ENCODE measurements at places on chromosomes 13 and 19.

GRCh38 chr13:44713788-44714469, 137.8 kb upstream of the TSC22D1 start:
- DNase-seq: peak; percentile 82

- peak; percentile 92 for DNase-seq
Measured at GRCh38 chr19:14347999-14348889, 33.0 kb upstream of the ADGRE5 start.

DNA sequence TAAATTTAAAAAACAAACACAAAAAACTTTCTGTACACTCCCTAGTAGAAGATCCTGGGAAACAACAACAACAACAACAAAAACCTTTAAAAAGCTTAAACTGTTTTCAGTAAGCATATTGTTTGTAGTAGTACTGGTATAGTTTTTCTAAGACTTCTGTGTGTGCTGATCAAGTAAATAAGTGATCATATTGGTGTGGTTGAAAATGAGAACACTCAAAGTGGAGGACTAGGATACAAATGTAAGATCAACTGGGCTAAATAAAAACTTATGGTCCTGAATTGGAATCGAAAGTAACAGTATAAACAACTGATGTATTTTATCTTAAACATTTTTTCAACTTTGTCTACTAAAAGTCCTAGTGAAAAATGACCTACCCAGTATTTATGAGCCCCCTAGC, 135.5 kb downstream of the FOXO1 start:
- DNase-seq: no peak

DNA sequence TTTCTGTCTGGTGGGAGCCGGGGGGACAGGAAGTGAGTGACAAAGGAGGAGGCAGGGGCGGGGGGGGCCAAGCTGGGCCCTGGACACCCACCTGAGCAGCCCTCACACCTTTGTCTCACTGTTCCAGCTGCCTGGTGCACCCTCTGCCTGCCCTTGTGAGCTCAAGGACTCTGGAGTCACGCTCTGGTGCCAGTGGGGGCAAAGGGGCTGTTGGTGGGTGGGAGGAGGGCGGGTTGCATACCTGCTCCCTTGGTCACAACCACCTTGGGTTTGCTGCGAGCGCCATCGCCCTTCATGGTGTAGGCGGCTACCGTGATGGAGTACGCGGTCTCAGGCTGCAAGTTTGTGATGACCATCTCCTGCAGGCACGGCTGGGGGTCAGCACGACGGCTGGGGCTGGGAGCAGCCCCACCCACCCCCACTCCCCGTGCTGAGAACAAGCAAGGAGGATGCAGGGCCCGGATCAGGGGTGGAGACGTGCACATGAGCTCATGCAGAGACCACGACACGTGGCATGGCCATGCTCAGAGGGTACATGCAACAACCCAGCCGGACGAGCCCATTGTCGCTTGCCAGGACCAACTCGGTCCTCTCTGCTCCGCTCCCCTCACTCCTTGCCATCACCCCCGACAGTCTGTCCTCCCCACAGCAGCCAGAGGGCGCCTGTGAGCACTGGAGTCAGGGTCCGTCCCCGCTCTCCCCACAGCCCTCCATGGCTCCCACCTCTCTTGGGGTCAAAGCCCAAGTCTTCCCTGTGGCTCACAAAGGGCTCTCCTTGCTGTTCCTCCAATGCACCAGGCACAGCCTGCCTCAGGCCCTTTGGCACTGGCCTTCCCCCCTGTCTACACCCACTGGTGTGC, 114.9 kb downstream of the PTPRS start:
- no peak for DNase-seq

DNA sequence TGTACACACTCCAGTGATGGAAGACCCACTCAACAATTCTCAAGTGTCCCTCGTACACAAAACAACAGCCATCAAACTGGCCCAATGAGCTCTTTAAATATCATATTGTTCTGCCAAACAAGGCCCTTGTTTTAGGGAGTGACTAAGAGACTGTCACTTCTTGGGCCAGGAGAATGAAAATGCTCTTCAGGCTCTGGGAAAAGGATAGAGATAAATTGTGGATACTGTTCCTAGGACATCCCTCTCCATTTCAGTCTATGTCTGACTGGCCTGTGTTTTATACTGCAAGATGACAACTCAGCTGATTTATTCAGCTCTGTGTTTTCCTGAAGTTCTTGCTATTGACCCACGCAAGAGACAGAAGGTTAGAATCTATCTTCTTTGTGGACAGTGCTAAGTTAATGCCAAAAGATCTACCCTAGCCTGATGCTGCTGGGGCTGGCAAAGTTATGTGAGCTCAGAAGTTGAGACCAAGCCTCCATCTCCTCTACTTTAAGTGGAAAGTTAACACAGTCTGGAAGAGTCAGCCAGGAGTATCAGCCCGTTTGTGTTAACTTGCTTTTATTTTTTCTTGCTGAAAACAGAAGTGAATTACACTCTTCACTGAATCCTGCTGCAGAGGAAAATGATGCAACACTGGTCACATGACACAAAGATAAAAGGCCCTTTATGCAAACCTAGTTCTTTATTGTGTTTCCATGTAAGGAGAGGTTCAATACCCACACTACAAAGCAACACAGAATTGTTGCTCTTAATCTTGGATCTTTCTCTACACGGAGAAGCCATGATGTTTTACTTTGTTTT, 14.6 kb downstream of the FRY start:
- peak; percentile 26 for DNase-seq

GRCh38 chr19:5536337-5536894, 31.3 kb downstream of the TINCR start:
- peak; percentile 57 for DNase-seq

GRCh38 chr13:106635616-106636015, 67.7 kb upstream of the ARGLU1 start:
- DNase-seq: no peak

GRCh38 chr13:49042476-49042875, 66.8 kb downstream of the FNDC3A start:
- no peak for DNase-seq

- DNase-seq: no peak
Measured at GRCh38 chr13:85698256-85698655, 101.0 kb downstream of the SLITRK6 start.

DNA sequence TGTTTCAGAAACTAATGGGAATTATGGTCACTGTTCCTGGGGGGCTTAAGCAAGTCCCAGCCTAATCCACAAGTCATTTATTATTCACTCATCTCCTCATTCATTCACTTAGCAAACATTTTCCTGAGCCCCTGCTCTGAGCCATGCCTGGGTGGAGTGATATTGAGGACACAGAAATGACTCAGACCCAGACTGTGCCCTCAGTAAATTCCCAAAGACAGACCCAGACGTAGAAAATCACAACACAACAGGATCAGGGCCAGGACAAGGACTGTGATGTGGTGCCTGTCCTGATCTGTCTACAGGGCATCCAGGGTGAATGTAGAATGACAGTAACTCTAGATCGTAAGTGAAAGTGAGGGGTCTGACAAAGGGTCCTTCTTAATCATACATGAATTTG, 7.0 kb upstream of the SPACA6 start:
- no peak for DNase-seq

GRCh38 chr13:73960474-73960873, 173.7 kb downstream of the KLF12 start:
- no peak for DNase-seq

GRCh38 chr19:37362733-37363132, 8.2 kb upstream of the ZNF527 start:
- no peak for DNase-seq

- DNase-seq: no peak
Measured at GRCh38 chr19:47681936-47682335, 31.3 kb upstream of the EHD2 start.

- peak; percentile 47 for DNase-seq
Measured at GRCh38 chr13:30681843-30682242, 53.5 kb upstream of the ALOX5AP start.

DNA sequence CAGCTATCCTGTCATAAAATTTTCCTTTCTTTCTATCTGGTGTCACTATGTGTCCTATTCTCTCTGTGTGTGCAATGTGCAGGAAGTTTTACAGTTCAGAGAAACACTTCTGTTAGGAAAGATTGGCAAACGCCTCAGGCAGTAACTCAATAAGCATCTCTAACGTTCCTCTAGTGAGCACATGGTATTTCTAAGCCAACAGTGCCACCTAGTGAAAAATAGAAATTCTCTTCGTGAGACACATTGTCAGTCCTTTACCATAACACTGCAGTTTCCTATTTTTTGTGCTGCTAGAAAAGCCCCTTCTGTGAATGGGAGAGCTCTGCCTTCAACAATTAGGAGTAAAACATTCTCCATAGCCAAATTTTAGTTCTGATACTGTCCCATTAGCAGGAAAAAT, 50.7 kb downstream of the ZNF723 start:
- DNase-seq: no peak

- no peak for DNase-seq
Measured at GRCh38 chr13:92488249-92488852, 738.3 kb upstream of the GPC6 start.

GRCh38 chr19:35321291-35321690, 7.7 kb upstream of the CD22 start:
- no peak for DNase-seq

- peak; percentile 79 for DNase-seq
Measured at GRCh38 chr19:1455336-1456120, 5.6 kb downstream of the APC2 start.

- DNase-seq: no peak
Measured at GRCh38 chr13:103358255-103358932, 292.2 kb upstream of the SLC10A2 start.

DNA sequence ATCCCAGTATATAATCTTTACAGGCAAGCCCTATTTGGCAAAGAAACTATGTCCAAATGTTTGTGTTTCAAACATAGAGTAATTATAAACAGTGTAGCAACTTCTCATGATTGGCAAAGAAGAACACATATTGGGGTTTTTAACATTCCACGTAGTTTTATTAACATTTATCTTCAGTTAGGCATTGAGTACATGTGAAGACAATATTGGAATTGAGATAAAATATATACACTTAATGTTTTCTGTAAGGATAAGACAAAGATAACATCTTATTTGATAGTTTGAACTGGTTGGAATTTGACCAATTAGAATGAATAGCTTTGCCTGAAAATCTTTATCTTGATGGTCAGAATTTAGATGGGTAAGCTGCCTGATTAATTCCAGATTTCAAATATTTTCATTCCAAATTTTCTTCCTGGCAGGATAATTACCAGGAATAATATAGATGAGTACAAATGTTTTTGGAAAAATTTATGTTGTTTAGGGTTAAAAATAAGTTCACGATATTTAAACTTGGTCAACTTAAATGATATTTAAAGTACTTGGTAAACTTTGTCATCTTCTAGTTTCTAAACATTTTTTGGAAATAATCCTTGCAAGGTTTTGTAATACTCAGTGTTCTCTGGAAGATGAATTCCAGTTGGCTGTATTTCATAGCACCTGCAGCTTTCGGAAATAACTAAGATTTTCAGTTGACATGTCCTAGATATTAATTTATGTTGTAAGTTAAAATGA, 536.5 kb upstream of the SPRY2 start:
- DNase-seq: no peak

DNA sequence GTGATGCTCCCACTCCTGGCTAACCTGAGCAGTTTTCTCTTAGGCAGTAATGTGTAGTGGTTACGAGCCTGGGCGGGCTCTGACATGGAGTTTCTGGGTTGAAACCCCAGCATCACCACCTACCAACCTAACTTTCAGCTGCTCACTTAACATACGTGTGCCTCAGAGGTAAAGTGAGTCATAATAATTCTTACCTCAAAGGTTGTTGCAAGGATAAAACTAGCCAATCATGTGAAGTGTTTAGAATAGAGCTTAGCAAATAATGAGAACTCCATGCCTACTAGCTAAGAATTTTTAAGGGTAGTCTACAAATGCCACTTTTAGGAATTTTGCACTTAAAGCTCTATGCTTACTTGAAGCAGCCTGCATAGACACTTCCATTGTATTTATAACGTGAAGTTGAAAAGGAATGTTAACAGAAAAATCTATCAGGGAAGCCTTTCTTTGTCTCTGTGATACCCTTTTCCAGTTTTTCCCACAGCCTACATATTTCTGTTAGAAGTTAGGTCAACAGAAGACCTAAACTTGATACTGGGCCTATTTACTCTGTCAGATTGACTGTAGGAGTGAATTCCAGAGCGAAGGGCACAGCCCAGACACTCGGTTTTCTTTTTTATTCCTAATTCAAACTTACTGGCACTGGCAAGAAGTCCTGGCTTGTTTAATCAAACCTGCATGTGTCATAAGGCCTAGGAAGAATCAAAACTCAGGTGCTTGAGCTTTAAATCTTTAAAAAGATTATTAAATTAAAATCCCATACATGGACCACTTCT, 90.7 kb downstream of the FREM2 start:
- DNase-seq: no peak

GRCh38 chr13:20711301-20712044, 8.0 kb downstream of the IL17D start:
- DNase-seq: no peak

GRCh38 chr13:113820813-113821651, 42.8 kb downstream of the GAS6 start:
- peak; percentile 93 for DNase-seq

GRCh38 chr13:57345526-57345925, 178.5 kb downstream of the PRR20E start:
- no peak for DNase-seq

- peak; percentile 83 for DNase-seq
Measured at GRCh38 chr19:40690693-40691420, 406 bp upstream of the NUMBL start.

GRCh38 chr19:7515645-7516151, at the start of gene ZNF358:
Gene ZNF358 (plus strand): TSS chr19:7516103. CDS start chr19:7519243, 3,140 bp downstream.
- peak; percentile 95 for DNase-seq

DNA sequence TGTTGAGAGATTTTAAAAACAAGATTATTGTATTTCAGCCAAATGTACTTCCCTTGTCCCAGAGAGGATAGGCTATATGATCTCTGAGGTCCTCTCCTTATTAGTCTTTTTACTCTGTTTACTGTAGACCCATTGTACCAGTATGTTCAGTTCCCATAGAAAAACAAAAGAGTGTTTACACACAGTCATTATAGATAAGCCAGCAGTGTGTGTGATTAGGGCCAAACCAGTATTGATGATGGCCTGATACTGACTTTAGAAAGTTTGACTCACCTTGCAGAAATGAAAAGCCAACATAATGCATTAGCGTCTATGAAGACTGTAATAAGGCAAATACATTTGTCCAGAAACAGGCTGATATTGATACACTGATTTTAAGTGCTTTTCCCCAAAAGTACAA, 6.2 kb downstream of the MTUS2 start:
- DNase-seq: no peak

- DNase-seq: no peak
Measured at GRCh38 chr13:32362574-32362973, 47.3 kb downstream of the BRCA2 start.

GRCh38 chr19:17405250-17406045, at the start of gene BST2:
Gene BST2 (minus strand): TSS chr19:17405630. CDS start chr19:17405575, 55 bp downstream.
- DNase-seq: no peak

DNA sequence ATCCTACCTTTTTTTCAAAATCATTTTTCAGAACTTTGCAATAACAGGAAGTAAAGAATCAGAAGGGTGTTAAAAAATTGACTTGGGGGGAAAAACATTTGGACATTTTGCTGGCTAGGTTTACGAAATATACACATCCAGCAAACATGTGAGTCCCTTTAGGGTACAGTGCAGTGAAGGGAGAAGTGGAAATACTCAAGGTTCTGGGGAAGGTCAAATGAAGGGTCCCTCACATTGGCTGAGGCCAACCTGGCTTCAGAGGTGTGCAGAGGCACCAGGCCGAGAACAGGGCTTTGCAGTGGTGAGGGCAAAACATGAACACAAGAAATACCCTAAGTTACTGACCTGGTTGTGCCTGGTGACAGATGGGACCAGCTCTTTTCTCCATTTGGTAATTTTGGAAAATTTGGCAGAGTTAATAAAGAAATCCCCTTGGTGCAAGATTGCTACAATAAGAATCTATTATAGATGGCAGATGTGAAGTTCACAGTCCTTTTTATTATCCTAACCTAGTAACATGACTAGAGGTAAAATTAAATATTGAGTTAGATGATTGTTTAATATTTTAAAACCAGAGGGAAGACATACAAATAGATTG, 1.5 kb upstream of the UPF3A start:
- no peak for DNase-seq
